ENCODE measurements at places on chromosomes 4 and X.

GRCh38 chr4:165668694-165669093, 204.3 kb upstream of the TLL1 start:
- DNase-seq = no peak

- no peak for DNase-seq
Observed at GRCh38 chr4:174204164-174204831, 79.2 kb downstream of the FBXO8 start.

DNA sequence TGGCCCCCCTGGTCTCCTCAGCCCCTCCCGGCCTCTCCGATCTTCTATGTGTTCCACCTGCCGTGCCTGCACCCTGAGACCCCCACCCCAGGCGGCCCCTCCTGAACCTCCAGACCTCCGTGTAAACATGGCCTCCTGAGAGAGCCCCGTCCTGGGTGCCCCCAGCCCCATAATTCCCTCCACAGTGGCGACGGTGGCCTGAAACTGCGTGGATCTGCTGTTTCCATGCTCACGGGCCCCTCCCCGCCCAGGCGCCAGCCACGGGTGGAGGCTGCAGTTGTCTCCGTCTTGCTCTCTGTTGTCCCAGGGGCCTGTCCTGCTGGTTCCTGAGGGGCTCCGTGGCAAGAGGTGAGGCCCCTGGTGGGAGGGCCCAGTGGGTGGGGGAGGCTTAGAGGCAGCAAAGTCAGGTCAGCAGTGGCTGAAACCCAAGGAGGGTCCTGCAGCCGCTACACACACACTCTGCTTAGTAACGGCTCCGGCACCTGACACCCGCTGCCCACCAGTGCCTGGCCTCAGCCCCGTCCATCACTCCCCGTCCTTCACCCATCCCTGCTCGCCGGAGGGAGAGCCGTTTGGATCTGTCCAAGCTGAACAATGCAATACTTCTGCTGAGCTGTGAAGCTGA, 75.8 kb downstream of the FAM53A start:
- DNase-seq = no peak

DNA sequence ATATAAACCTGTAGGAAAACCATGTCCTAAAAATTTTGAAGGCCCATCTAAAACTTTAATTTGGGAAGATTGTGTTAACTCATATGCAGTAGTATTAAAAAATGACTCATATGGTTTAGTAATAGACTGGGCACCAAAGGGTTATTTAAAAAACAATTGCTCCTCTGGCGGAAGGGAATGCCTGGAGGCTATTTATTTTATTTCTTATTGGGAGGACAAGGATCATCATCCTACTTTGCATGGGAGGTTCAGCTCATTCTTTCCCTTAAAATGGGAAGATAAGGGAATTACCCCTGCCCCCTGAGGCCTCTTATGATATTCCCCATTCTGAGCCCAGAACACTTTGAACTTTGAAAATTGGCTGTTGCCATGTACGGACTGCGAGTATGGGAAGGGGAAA, 29.7 kb upstream of the MGST2 start:
- DNase-seq = no peak

- no peak for DNase-seq
Observed at GRCh38 chrX:99078301-99078700, 1331.8 kb downstream of the PCDH19 start.

- no peak for DNase-seq
Observed at GRCh38 chr4:5044341-5044740, 6.9 kb upstream of the STK32B start.

DNA sequence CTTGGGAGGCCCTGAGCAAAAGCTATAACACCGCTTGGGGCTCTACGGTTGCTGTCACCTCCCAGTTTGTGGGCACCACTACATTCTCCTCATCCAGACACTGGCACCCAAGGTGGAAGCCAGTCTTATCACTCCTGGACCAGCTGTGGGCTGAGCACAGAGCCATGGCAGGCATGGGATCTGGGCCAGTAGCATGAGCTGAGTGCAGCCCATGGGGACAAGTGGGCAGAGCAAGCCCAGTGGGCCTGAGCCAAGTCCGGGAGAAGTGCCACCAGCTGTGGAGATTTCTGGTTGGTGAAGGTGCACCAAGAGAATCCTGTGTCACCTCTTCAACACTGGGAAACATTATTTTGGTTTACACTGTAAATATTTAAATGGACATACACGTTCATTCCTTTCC, 1013.0 kb downstream of the TECRL start:
- DNase-seq = no peak

DNA sequence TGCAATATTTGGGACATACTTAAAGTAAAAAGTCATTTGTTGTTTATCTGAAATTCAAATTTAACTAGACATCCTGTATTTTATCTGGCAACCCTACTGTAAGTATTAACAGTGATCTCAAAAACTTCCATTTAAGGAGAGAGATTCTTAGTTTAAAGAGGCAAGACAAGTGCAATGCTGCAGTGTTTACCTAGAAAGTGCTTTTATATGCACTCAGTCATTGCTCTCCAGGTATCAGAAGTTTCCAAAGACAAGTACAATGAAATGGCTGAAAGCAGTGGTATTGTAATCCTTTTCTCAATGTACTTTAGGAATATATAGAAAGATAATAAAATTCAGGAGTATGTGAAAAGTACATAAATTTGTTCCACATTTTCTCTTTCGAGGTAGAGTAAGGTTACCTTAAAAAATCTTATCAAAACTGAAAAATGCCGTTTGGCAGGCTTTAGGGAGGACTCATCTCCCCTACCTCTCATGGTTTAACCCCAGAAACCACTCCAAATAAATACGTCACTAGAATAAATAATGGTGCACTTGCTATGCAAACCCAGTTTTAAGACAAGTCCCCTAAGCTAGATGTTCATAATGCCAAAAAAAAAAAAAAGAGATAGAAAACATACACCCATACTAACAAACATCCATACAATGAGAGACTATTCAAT, 45.7 kb downstream of the ELF2 start:
- no peak for DNase-seq

Measured in neuronal stem cell (in vitro differentiated cells).